ENCODE measurements at places on chromosomes 6 and 20.

DNA sequence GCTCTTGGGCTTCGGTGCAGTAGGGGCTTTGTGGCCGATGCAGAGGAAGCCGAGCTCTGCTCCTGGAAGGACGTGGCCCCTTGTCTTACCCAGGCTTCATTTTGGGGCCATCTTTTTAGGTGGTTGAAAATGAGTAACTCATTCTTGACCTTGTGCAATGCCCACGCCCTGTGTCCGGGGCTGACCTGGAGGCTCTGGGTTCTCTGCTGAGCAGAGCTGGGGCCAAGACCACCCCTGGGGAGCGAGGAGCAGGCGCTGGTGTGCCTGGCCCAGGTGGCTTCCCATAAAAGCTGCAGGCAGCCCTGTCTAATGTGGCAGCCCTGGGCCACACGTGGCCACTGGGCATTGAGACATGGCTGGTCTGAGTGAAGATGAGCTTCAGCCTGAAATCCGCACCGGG, 25.7 kb downstream of the NTSR1 start:
- no peak for DNase-seq

DNA sequence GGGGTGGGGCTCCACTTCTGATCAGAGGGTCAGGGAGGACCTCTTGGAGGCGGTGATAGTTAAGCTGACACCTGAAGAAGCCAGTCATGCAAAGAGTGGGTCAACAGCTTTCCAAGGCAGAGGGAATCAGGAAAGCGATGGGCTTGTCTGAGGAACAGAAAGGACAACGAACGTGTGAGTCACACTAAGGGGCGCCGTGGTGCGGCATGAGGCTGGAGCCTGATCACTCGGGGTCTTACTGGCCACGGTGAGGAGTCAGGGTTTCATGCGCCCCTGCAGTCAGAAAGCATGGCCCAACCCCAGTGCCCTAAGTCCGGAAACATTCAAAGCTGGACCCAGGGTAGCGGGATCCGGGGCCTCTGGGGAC, 50.6 kb upstream of the SLC32A1 start:
- DNase-seq = no peak

DNA sequence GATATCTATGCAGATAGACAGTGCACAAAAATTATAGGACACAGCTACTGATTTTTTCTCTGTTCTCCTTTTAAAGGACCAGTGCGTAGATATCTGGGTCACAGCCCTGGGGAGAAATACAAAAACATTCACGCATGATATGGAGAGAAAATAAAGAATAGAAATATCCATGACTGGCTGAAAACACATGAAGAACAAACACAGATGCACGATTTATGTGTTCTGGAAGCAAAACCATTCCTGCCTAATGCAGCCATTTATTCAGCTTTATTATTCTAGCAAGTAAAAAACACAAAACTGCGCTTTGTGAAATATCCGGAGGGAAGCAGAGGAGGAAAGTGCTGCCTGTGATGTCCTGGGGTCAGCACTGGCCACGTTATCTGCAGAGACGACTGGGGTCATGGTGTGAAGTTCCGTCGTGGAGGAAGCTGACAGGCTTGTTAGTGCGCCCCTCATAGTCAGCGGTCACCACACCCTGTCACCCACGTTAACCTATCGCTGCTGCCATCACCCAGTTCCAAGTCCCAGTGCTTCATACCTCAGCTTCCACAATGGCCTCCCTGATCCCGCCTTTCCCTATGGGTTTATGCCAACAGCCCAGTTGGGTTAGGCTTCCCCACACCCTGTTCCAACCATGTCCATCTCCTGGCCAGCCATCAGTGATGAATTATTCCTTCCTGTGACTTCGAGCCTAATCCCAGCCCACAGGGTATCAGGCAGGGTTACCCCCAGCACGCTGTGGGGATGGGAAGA, 86.6 kb upstream of the RPS6KA2 start:
- no peak for DNase-seq

- DNase-seq = no peak
Measured at GRCh38 chr6:26200918-26201721, 113.9 kb downstream of the HFE start.

GRCh38 chr20:24766826-24767622, 182.0 kb upstream of the CST7 start:
- DNase-seq = no peak

DNA sequence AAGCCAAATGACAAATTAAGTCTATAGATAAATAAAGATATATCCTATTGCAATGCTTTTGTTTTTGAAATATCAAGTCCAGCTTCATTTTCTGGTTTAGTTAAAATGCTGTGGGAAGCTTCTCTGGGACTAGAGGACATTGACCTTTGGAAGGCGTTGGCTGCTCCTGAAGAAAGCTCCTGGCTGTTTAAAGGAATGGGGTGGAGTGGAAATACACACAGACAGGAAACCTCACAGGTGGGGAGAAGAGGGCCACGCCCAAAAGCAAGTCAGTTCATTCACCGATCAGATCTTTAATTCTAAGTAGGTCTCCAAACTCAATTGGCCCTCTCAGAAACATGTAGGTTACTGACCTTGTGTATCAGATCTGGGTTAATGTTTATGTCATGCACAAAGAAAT, 59.6 kb downstream of the SPTLC3 start:
- DNase-seq = no peak

GRCh38 chr6:6960571-6961251, 147.1 kb upstream of the RREB1 start:
- no peak for DNase-seq

GRCh38 chr6:45787384-45787783, 228.3 kb downstream of the CLIC5 start:
- DNase-seq = no peak

DNA sequence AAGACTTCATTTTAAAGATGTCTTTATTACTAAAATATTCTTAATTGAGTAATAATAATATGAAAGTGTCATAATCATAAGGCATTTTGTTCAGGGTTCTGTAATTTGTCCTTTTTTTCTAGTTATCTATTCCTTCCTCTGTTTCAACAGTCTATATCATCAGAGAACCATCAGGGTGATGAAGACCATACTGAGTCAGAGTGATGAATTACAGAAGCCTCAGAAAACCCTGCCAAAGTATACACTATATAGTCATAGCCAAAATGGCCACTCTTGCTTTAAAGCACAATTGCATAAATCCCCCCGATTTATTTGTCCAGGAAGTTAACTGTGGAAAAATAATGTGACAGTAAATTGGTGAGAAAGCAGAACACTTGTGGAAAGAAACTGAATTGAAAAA, 735.0 kb downstream of the EPHA7 start:
- DNase-seq = no peak

GRCh38 chr6:21163110-21163837, 430.3 kb upstream of the SOX4 start:
- DNase-seq = no peak

GRCh38 chr6:80528115-80528514, 421.6 kb downstream of the BCKDHB start:
- DNase-seq = no peak

GRCh38 chr6:12602342-12602741, 114.2 kb upstream of the PHACTR1 start:
- DNase-seq = no peak

DNA sequence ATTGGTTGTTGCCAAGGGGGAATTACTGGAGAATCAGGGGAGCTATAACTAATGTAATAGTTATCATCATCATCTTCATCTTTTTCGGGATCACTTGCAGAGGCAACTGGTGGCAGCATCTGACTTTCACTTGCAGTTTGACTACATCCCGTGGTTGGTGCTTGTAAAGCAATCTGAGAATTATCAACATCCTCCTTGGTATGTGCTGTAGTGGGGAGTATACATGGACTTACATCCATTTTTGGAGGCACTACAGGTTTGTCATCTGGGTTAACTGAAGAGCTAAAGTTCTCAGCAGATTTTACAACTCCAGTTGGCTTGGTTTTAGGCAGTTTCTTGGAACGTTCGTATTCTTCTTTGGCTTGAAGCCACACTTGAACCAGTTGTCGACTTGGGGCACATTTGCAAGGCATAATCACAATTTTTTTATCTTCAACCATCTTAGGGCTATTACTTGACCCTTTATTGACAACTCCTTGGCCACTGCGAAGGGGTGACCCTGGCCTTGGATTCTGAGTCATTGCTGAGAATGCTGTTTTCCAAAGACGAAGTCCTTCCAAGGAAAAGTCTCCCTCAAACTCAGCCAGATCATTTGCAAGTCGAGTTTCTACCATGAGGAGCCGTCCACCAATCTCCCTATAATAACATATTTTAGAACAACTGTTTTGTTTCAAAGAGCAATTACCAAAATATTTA, 115.5 kb downstream of the REV3L start:
- DNase-seq = no peak

DNA sequence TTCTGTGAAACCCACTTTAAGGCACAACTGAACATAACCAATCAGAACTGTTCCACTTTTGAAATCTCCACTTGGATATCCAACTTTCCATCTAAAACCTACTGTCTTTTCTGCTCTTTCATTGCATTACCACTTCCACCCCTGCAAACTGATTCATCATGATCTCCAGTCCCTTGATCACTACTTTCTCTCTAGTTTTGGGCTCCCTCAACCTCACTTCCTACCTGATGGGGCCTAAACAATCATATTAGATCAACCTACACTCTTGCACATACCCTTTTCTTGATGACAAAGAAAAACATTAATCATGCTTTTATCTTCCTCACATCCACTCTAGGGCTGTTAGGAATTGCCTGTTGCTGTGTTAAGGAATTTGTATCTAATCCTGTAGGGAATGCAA, 137.6 kb downstream of the PDSS2 start:
- DNase-seq = no peak

GRCh38 chr6:130259140-130259539, 36.4 kb upstream of the SAMD3 start:
- no peak for DNase-seq

GRCh38 chr6:13711324-13711732, 307 bp downstream of the RANBP9 start:
- peak; percentile 61 for DNase-seq

DNA sequence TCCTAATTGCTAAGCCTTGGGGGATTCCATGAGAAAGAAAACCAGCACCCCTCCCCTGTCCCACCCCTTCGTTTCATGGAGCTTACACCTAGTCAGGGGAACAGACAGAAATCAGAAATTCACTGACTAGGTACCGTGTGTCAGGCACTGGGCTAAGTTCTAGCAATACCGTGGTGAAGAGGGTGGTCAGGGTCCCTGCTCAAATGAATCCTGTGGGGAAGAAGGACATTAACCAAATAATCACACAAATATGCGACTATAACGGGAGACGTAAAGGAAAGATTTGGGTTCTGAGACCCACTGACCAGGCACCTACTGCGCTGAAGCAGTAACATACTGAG, 65.1 kb upstream of the TOP1 start:
- no peak for DNase-seq

DNA sequence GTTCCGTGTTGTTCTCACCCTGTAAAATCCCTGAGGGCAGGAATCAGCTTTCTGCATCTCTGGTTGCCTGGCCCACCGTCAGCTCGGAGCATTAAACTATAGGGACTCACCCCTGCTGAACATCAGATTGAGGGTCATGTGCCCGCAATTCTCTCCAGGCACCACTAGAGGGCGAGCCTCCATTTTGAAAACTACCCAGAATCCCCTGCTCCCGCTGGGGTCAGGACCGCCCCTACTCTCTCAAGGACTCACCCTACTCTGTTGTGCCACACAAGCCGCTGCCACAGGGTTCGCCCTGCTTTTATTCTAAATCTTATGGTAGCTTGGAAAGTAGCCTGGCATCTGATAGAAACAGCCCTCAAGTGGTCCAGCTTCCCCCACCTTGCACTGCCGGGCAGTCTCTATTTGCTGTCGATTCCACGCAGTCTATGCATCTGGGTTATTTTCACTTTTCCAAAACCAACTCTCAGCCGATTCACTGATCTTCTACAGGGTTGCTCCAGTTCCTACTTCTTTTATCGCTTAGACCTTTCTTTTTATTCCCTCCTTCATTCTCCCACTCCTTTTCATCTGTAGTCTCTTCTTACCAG, 244.1 kb upstream of the QKI start:
- no peak for DNase-seq

DNA sequence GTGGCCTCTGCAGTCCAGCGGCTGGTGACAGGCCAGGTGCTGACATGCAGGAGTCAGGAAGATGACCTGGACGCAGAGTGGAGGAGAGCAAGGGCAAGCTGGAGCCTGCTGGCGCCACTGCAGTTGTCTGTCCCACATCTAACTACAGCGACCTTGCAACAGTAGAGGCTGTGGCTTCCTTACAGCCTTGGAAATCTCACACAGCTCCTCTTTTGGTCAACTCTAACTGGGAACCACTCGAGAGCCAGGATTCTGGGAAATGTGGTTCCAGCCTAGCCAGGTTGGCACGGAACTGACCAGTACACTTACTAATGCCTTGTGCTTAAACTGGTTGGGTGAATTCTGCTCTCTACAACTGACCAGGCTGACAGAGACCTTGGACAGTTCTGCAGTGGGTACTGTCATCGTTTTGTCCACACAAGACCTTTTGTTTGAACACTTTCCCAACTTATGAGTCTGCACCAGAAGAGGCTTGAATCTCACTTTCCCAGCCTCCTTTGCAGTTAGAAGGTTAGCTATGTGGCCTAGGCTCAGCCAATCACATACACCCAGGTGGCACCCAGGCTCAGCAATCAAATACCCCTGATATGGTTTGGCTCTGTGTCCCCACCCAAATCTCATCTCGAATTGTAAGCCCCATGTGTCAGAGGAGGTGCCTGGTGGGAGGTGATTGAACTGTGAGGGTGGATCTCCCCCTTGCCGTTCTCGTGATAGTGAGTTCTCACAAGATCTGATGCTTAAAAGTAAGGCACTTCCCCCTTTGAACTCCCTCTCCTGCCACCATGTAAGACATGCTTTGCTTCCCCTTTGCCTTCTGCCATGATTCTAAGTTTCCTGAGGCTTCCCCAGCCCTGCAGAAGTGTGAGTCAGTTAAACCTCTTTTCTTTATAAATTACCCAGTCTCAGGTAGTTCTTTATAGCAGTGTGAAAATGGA, 153.5 kb downstream of the ZMYND8 start:
- no peak for DNase-seq

DNA sequence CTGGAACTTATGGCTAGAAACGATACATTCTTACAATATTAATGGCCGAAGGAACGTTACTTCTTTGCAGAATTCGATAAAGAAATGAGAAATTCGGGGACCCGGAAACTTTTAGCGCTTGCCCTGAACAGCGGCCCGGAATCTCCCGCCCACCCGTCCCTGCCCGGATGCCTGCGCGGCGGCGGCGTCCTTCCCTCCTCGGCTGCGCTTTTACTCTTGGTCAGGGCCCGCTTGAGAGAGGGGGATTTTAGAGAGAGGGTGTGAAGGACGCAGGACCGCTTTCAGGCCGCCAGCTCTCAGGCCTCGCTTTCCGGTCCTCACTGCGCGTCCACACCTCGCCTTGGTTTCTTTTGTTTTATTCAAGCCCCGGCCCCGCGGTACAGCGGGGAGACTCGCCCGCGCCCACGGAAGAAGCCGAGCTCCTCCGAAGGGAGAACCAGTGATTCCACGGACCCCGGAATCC, 243.7 kb downstream of the ARID1B start:
- DNase-seq = peak; percentile 50

- peak; percentile 30 for DNase-seq
Measured at GRCh38 chr6:27332692-27333641, 20.9 kb upstream of the POM121L2 start.

GRCh38 chr6:89311853-89312531, 3.1 kb downstream of the GABRR2 start:
- no peak for DNase-seq

GRCh38 chr20:24643731-24644626, 174.6 kb downstream of the SYNDIG1 start:
- DNase-seq = no peak

All from activated gamma-delta T cell treated with Interleukin-2 at 50 U/mL for 16 hours (primary cell).